Activated gamma-delta T cell (primary cell): ENCODE measurements at places on chromosomes 12 and 14.

DNA sequence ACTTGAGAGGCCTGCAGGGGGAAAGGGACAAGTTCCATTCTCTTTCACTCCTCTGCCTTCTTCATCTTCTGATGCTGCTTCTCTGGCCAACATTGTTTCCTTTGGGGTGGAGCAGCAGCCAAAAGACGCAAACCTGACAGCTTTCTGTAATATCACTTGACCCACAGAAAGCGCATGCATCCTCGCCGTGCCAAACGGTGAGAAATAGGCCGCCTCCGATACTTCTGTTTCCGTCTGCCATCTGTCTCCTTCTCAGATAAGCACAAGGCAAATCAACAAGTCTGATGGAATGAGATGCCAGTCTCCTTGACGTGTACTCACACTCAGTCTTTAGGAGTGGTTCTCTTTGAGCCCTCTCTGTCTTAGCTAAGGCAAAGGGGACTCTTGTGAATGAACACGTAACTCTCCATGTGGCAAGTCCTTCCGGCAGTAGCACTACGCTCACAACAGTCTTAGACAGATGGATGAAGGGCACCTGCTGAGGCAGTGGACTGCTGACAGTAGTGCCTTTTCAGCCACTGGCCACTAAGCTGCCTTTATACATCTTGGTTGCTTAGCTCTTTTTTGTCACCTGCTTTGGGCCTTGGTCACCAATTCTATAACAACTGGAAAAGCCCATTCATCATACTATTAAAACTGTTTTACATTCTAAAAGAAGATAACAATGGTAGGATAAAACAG is 214.1 kb downstream of the FBXL14 start:
- DNase-seq: no peak

GRCh38 chr12:71262466-71262865 is 104.7 kb upstream of the TSPAN8 start:
- DNase-seq: no peak

GRCh38 chr12:56086608-56087007 is 6.6 kb downstream of the ERBB3 start:
- no peak for DNase-seq

DNA sequence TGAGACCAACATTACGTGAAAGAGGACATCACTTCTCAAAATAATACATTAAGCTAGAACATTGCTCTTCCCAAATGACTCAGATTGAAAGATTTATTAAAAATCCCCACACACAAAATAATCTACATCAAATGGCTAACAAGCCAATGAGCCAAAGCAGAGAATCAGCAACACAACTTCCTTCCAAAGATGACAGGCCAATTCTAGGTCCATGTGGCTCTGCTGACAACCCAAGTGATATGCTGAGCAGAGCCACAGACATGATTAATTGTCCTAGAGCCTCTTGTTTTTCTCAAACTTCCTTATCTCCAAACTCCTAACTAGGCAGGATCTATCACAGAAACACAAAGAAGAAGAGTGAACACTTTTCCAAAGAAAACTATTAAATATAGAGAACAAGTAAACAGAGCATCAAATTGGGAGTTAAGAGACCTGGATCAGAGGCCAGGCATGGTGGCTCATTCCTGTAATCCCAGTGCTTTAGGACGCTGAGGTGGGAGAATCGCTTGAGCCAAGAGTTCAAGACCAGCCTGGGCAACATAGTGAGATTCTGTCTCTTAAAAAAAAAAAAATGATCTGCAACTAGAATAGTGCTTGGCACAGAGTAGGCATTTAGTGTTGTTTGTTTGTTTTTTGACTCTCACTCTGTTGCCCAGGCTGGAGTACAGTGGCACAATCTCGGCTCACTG is 38.5 kb downstream of the SENP1 start:
- DNase-seq: no peak

GRCh38 chr14:80055667-80056496 is 155.4 kb downstream of the DIO2 start:
- no peak for DNase-seq

- no peak for DNase-seq
Observed at GRCh38 chr14:28143316-28143715, 623.3 kb upstream of the FOXG1 start.

- no peak for DNase-seq
Observed at GRCh38 chr12:49483619-49484018, 55.2 kb upstream of the KCNH3 start.

- no peak for DNase-seq
Observed at GRCh38 chr12:76451528-76451927, 103.3 kb upstream of the BBS10 start.

DNA sequence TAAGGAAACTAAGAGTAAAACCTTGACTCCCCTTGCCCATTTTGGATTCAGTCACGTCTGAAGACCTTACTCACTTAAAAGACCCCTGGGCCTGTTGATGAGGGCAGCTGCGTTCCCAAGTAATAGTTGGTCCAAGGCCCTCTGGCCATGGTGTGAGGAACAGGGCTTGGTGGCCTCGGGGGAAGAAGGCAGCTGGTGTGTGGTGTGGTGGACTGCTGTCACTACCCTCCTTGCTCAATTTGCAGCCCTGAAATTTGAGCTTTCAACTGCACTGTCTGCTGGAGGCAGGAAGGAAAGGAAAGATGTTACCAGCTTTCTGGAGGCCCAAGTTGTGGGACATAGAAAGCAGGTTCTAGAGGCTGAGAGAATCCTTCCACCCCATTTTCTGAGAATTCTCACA is 128.2 kb downstream of the SLC38A6 start:
- DNase-seq: no peak

DNA sequence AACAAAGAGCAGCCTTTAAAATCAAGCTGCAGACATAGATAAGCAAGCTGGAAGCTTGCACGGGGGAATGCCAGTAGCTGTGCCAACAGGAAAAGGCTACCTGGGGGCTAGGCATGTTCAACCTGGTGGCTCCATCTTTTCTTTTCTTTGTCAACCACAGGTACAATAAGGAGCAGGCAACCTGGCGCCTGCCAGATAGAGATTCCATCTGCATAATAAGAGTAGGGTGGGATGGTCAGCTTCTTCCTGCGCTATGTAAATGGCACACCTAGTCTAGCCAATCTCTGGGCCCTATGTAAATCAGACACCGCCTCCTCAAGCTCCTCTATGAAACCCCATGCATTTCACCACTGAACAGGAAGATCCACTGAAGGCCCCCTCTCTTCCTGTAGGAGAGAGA is 87.4 kb upstream of the PKP2 start:
- DNase-seq: no peak
